ENCODE measurements at places on chromosomes 16 and 17.

DNA sequence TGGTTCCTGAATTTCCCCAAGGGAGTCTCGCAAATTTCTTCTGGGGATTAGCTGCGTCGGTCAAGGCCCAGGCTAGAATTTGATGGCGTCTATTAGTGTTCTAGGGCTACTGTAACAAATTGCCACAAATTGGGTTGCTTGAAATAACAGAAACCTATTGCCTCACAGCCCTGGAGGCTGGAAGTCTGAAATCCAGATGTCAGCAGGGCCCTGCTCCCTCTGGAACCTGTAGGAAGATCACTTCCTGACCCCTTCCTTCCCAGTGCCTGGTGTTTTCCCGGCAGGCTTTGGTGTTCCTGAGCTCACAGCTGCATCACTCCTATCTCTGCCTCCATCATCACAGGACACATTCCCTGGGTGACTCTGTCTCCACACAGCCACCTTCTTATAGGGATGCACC is 24.4 kb downstream of the DHRS7C start:
- no peak for DNase-seq

- DNase-seq: no peak
These were observed 24.9 kb downstream of the COPZ2 start for GRCh38 chr17:48012654-48013053.

DNA sequence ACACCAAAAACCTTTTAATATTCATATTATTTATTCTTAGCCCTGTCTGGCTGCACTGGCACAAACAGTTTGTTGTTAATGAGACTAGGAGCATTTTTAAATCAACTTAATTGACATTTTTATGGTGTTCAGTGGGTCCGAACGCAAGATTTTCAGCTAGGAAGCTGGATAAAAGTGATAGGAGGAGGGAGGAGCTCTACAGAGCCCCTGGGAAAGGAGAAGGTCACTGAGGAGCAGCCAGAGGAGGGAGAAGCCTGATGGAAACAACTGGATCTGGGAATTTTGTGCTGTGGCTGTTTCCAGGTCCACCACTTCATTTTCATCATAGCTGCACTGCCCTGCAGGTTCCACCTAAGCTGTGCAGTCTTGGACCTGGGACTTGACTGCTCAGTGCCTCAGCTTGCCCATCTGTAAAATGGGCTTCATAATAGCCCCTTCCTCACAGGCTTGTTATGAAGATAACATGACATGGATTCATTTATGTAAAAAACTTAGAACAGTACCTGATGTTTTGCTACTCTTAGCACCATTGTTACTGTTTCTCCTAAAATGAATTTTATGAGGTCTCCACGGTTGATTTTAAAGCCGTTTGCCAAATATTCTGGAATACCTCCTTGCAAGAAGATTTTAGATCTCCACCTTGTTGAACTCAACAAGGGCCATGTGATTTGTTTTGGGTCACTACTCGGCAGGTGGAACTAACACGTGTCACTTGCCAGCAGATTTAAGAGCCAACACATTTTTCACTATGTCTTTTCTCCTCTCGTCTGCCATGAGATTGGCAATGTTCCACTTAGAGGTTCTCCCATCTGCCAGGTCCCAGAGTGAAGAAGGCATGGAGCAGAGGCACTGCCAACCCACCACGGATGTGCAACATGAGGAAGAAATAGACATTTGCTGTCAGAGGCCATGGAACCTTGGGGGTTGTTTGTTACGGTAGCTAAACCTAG is 18.7 kb upstream of the GRIN2A start:
- DNase-seq: no peak

DNA sequence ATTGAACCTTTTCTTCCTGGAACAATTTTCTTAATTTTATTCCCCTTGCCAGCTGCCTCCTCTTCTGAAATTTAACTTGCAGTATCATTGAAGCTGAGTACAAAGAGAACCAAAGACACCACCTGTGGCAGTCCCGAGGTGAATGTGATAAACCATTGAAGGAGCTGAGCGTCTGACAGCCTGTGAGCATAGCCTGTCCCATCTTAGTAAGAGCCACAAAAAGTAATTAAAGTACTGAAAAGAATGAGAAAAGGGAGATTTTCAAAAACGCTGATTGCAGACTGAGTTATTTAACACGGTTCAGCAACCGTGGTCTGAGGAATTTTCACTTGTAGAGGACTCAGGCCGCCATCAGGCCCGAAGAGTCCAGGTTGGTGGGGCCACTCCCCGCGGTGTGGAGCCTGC is 27.2 kb upstream of the ST6GALNAC1 start:
- DNase-seq: no peak

DNA sequence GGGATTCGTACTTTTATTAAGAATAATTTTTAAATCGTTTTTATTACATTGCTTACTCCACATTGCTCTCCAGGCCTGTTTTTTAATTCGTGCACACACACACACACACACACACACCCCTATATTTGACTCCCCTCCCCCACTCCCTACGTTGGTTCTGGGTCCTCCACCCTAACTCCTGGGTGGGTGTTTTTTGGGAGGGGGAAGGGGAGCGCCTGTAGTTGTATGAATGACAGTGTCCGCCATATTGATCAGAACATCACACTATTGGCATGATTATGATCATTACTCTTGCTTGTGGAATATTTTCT is 1.3 kb downstream of the GNAO1 start:
- DNase-seq: no peak

- no peak for DNase-seq
These were observed 73.9 kb upstream of the TANC2 start for GRCh38 chr17:62892061-62892675.

GRCh38 chr16:49550140-49550539 is 176.5 kb downstream of the C16orf78 start:
- no peak for DNase-seq

GRCh38 chr17:64747938-64748540 is 85.9 kb upstream of the SMURF2 start:
- no peak for DNase-seq

DNA sequence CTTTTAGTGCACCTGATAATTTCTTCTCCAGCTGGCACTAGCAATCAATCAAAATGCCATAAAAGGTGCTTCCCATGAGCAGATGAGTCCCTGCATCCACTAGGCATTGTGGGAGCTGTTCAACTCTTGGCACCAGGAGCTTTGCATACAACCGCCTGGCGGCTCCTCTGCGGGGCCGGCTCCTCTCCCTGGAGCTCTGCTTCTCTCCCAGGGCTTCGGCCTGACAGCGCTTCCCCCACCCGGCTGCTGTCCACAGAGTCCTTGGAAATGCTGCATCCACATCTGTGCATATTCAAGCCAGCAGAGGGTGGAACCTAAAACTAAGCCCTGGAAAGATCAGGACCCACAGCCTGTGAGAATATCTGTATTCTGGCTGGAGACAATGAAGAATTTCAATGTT is 62.9 kb downstream of the LMF1 start:
- no peak for DNase-seq

- no peak for DNase-seq
These were observed 17.1 kb downstream of the ANKFY1 start for GRCh38 chr17:4246674-4247073.

GRCh38 chr17:34368196-34368945 is 5.3 kb upstream of the CCL1 start:
- DNase-seq: no peak

- no peak for DNase-seq
These were observed 125.7 kb downstream of the XYLT1 start for GRCh38 chr16:17345043-17345442.

DNA sequence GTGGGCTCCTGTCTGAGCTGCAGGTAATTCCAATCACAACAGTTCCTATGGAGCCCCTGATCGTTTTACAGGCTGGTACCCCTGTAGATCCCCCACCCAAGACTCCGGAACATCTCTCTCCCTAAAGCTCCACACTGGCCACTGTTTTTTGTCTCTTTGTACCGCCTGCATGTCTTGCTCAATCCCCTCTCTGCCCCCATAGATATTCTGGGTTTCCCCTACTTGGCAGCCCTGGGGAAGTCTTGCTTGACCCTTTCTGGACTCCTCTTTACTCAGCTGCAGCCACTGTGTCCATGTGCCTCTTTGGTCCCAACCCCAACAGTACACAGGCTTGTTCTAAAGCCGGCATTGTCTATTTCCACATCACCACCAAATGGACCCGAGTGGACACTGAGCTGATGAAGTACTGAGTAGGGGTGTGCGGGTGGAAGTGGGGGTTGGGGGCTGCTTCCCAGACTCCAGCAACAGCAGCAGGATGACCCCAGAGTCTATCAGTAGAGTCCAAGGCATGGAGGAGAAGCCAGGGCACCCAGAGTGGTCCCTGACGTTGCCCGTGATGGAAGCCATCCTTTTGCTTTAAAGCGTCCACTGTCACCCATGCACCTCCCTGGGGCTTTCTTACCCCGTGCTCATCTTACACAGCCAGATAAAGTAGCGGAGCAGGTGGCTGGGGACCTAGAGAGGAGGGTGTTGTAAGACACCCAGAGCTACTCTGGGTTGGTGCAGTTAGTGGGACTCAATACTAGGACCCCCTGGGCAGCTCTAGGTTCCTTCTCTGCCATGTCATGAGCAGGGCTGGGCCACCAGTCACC is 6.4 kb downstream of the CD300LB start:
- no peak for DNase-seq

- DNase-seq: no peak
These were observed 39.2 kb downstream of the CYLD start for GRCh38 chr16:50781043-50781442.

GRCh38 chr17:7018331-7018964 is 4.4 kb upstream of the BCL6B start:
- DNase-seq: peak; percentile 72

DNA sequence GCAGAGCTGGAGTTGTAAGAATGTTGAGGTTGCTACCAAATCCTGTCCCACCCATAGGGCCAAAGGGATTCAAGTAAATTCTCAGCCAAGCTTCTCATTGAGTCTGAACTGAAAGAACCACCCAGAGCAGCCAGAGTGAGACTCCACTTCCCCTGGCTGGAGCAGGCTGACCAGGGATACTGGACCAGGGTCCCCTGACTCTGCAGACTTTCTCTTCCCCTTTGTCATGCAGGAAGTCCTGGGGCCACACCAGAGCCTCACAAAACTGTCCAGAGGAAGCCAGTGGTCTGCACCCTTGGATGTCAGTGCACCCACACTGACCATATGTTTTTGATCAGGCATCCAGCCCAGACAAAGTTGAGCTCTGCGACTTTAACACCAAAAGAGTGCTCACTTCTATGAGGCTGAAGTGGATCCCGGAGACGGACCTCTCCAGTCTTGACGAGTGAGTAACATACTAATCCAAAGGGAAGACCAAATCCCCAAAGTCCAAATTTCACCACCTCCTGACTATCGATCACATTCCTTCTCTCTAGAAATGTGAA is 4.1 kb downstream of the NXN start:
- DNase-seq: no peak

DNA sequence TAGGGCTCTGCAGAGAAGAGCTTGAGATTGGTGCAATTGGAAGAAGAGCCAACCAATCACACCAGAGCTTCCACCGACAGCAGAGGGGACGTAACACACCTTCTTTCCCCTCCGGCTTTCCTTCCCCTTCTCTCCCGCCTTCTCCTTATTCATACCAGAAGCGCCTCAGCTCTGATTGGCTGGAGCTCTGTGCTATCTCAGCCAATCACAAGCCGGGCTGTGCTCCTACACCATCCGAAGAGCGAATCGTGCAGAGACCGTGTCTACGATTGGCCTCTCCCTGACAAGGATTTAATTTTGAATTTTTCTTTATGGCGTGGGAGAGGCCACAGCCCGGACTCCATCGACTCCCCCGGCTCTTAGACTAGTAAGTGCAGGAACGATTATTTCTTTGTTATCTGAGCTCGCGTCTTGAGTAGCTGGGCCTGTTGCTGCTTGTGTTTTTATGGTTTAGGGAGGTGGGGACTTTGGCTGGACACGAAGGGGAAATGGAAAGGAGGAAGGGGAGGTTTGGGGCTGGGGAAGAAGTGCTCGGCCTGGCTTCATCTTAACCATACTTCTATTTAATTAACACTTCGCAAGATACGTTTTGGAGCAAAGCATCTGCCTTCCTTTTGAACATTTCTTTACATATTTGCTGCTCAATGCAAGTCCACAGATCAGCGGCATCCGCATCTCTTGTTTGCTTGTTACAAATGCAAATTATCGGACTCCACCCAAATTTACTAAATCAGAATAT is at the start of gene PRR11:
TSS of gene PRR11 (plus strand) at position 308 of the 739 bp plus-strand sequence. CDS start 14,007 bp downstream, outside the sequence.
- peak; percentile 97 for DNase-seq

- DNase-seq: peak; percentile 24
These were observed 9.1 kb downstream of the CEP20 start for GRCh38 chr16:15879255-15879811.

DNA sequence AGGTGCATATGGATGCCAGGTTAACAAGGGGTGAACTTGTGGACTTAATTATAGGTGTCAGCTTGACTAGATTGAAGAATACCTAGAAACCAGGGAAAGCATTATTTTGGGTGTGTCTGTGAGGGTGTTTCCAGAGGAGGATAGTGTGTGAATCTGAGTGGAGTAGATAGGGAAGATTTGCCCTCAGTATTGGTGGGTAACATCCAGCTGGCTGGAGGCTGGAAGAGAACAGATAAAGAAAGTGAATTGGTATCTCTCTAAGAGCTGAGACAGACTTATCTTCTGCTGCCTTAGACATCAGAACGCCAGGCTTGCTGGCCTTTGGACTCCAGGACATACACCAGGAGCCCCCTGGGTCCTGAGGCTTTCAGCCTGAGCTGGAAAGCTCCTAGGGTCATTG is 75.2 kb downstream of the CDRT15 start:
- no peak for DNase-seq

DNA sequence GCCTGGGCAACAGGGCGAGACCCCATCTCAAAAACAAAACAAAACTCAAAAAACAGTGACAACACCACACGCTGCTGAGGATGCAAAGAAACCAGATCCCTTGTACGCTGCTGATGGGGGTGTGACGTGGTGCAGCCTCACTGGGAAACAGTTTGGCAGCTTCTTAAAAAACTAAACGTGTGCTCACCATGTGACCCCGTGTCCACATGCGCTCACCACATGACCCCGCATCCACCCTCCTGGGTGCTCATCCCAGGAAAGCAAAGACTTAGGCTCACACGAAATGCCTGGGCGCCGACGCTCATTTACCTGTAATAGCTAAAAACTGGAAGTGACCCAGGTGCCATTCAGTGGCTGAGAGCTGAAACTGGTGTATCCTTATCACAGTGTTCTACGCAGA is 19.9 kb upstream of the RPL13 start:
- no peak for DNase-seq

GRCh38 chr17:27669850-27670249 is 38.9 kb downstream of the LGALS9 start:
- no peak for DNase-seq

DNA sequence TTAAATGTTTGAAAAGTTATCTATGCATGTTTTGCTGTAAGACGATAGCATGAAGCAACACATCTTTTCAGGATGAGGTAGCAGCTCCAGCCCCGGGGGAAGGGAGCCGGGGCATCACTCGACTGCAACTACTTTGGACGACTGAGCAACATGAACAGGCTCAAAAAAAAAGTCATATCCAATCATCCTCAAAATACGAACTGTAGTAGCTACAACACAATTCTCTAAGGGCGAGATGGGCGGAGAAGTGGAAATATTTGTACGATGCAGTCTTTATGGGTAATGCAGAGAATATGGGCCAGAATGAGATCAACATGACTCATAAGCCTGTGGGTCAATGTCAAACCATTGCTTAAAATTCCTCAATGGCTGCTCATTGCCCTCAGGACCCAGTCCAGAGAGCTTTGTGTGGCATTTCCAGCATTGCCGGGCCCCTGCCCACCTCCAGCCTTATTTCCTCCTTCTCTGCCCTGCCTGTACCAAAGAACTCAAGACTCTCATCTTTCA is 17.7 kb upstream of the SMURF2 start:
- no peak for DNase-seq

GRCh38 chr17:10745231-10745630 is 15.4 kb upstream of the TMEM220 start:
- no peak for DNase-seq

- no peak for DNase-seq
These were observed 24.8 kb downstream of the RPGRIP1L start for GRCh38 chr16:53678756-53679343.

Measured in adrenal gland (tissue), 19 donors.